ENCODE measurements at places on chromosomes 3 and 15.

GRCh38 chr3:195896361-195897080 is 11.8 kb downstream of the TNK2 start:
- no peak for DNase-seq

GRCh38 chr3:113193719-113194118 is 17.6 kb upstream of the BOC start:
- no peak for DNase-seq

DNA sequence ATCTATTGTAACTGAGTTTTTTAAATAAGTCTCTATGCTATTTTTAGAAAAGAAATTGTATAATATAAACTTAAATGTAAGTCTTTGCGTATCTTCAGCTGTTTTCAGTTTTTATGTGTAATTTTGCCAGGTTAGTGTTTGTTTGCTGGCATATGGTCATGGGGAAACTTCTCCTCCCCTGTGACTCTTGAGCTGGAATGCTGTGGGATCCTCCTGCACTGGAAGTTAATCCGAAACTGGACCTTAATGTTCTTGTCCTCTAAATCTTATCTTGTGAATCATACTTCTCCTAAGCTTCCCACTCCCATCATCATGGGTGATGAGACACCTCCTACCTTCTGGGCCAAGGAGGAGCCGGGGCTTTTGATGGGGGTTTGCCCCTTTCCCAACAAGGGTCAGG is 52.4 kb upstream of the CHST2 start:
- no peak for DNase-seq

GRCh38 chr3:11244121-11244677 is 28.0 kb upstream of the ATG7 start:
- DNase-seq, result no peak

DNA sequence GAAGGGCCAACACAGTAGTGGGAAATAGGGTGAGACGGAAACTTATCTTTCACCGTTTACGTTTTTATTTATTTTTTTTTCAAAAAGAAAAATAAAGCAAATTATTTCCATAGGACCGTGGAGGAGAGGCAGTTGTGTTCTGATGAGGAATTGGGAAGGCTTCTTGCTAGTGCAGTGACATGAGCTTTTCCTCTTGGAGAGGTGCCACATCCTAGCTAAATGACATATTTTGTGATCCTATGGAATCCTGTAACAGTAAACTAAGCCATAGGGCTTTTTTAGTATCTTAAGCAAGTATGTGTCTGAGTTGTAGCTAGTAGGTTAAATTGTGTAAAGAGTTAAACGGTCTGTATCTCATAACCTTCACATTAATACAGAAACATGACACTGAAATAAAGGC is 609.9 kb downstream of the RBMS3 start:
- no peak for DNase-seq

GRCh38 chr15:92845126-92845508 is 55.0 kb upstream of the CHD2 start:
- no peak for DNase-seq

GRCh38 chr3:126349611-126350501 is 7.4 kb downstream of the KLF15 start:
- no peak for DNase-seq

- no peak for DNase-seq
Measured at GRCh38 chr3:57221883-57222282, 5.6 kb upstream of the APPL1 start.

DNA sequence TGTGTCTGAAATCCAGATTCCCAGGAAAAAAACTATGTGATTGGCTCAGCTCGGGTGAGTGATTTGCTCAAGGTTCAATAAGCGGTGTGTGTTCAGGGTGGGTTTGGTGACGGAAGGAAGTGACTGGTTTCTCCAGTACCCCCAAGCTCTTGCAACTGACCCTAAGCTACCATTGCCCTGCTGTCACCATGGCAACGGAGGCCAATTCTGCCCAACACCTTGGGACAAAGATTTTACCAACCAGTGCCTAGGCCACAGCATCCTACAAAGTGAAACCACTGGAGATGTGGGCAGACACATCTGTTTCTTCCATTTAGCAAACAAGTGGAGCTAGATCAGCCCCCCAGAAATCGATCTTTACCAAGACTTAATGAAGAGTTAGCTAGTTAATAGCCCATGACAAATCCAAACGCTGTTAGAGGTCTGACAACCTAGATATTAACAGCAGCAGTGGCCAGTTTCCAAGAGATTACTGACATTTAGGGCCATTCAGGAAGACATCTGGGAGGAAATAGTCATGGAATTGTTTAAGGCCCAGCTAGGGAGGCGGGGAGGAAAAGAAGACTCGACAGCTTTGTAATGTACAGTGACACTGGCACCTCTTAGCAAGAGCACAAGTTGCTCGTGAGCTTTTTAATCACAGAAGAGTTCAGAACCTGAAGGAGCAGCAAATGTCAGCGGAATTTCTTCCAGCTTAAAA is 195.9 kb downstream of the SLCO3A1 start:
- no peak for DNase-seq

- no peak for DNase-seq
Measured at GRCh38 chr3:122099255-122099654, 44.1 kb downstream of the CD86 start.

DNA sequence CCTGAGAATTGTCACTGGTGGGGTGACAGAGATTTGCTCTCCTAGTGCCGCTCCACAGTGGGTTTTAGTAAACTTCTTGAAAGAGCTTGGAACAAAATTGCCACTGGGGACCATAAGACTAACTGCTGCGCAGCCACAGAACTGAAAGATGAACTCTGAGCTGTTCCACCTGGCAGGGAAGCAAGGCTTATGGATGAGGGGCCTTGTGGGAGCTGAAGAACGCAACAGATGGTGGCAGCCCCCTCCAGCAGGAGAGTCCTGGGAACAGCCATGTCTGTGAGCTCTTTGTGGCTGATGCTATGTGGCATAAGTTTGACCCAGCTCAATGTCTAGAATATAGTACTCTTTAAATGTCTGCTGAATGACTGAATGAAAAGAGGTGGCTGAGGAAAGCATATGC is 66.8 kb upstream of the C2CD4B start:
- no peak for DNase-seq

GRCh38 chr3:50671331-50671730 is 3.4 kb upstream of the DOCK3 start:
- DNase-seq, result no peak

DNA sequence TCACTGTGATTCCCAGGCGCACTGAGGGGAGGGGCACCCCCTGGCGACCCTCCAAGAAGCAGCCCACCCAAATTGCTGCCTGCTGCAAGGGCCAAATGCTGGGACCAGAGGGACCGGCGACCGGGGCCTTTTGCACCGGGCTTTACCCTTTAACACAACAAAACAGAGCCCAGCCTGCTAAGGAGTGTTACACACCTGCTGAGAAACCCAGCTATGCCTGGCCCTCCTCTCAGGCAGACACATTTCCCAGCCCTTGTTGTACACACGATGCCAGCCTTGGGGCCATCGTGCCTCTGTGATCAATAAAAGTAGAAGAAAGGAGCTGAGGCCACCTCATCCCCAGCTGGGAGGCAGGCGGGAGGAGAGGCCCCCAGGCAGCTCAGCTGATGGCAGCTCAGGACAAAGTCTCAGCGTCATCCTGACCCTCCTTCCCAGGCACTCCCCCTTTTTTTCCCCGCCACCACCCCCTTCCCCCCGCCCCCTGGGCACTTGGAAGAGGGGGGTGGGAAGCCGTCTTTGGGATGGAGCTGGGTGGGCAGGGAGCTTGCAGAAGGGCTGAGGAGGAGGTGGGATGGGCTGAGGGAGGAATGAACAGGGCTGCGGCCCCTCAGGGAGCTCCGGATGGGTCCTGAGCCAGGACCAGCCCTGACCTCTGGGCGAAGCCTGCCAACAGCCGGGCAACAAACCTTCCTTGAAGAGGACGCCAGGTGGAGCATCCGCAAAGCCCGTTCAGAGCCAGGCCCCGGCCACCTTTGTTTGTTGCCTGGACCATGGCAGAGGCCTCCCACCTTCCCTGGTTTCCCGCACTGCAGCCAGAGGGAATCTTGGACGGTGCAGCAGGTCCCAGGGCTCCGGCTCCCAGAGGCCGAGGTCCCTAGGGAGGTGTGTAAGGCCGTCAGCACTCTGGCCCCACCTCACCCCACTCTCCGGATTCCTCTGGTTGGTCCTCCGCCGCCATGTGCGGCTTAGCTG is 45.9 kb upstream of the SEC61A1 start:
- peak; percentile 30 for DNase-seq

GRCh38 chr15:78167227-78167888 is 18.2 kb downstream of the IDH3A start:
- DNase-seq, result no peak

DNA sequence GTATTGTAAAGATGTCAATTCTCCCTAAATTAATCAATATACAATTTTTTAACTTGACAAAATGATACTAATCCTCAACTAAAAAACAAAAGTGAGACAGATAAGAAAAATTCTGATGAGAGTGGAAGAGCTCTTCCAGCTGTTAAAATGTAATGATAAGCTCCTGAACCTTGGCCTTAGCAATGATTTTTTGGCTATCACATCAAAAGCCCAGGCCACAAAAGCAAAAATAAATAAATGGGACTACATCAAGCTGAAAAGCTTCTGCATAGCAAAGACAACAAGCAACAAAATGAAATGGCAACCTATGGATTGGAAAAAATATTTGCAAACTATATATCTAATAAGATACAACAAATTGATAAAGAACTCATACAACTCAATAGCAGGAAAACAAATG is 24.0 kb upstream of the SRPRB start:
- DNase-seq, result no peak

DNA sequence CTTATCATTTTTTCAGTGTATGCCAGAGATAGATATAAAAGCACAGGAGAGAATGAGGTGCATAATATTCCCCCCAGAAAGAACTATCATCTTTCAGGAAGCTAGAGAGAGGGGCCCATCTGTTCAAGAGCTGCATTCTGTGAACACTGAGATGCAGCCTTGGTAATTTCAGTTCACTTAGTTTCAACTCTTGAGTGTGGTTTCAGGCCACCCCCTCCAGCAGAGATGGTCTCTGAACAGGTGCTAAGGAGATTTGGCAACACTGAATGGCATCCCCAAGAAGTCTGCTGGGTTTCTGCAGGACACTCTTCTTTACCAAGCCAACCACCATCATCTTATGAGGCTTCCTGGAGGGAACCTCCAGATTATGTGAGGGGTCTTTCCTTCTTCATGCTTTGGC is 30.4 kb upstream of the LIMD1 start:
- no peak for DNase-seq

DNA sequence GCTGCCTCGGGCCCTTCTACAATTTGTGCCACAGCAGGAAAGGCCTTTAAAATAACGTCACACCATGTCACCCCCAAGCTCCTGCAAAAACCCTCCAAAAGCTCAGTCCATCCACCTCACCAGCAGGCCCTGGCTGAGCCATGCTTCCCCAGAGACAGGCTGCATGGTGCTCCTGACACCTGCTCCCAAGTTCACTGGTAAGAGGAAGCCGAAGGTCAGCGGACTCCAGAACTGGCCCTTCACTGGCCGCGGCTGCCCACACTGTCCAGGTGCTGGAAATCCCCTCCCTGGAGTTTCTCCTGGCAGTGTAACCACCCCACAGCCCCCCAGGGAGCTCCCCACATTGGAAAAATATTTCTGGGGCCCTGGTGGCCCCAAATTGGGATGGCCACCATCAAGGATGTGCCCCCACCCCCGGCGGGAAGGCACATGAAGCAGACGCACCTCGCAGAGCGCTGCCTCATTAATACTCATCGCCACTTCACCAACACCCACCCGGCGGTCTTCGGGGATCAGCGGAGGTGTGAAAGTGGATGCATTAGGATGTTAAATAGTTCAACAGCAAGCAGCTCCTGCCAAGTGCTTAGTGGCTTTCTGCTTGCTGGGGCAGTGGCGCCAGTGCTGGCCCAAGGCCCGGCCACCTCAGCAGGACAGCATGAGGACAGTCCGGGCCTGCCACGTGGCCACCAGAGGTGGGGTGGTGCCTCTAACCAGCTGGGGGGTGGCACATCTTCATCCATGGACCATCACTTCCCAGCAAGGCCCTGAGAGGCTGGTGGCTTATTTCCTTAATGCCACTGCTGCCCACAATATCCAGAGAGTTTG is 146.1 kb upstream of the IQSEC1 start:
- DNase-seq, result no peak

DNA sequence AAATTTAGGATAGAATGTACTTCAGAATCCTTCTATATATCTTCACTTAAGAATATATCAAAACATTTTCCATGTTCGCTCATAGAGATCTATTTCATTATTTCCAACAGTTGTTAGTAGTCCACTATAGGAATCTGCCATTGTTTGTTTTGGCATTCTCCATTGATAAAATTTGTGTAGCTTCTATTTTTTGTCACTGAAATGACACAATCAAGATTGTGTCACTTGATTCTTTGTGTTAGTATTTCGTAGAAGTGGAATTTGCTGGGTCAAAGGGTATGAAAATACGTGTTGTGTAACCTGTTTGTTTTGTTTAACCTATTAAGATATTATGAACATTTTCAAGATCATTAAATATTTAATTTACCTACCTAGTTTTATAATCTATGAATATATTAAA is 15.9 kb upstream of the GPR156 start:
- DNase-seq, result no peak

GRCh38 chr3:23648996-23649395 is 156.8 kb upstream of the UBE2E1 start:
- DNase-seq, result no peak

- DNase-seq, result no peak
Measured at GRCh38 chr3:128455786-128456748, 10.6 kb downstream of the DNAJB8 start.

DNA sequence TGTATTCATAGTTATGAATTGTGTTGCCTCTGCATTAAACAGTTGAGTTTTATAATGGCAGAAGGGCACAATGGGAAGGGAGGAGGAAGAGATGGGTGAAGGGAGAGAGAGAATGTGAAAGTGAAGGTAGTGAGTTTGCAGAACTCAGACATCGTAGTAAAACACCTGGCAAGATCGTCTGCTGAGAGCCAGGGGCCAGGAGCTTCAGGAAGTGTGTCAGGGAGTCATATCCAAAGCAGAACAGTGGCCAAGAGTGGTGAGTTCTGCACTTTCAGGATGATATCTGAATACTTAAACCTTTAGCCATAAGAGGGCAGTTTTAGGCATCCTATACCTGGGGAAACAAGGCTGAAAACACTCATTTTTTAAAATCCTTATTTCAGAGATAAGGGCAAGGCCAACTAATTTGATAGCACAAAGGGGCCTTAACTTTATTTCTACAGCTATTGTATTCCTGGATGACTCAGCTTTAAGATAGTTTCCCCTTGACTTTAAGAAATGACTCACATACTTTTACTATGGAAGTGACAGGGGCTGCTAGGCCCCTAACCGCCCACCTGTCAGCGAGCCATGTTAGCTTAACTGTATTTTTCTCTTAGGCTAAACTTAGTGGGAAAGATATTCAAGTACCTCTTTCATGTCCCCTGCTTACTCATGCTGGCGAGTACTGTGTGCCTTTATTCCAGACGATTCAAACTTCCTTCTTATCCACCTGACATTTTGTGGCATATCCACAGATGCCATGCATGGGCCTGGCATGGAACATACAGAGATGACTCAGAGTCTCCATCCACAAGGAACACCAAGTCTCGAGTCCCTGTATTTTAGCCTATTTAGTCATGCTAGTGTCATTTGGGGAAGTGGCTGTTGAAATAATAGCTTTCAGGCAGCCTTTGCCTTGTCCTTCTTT is 53.9 kb downstream of the RLBP1 start:
- DNase-seq, result no peak
